ENCODE measurements at places on chromosomes 11 and 22. TPM values are rescaled to one million over a fixed set of nuclear protein-coding genes. Genes with fewer than 3 reads are reported as not detected.

The P2RY6 gene
- 0.72 TPM for total RNA-seq

The ZNF74 gene
- total RNA-seq: 12.4 TPM

The KREMEN1 gene
- 6.5 TPM for total RNA-seq

The MS4A6E gene
- total RNA-seq: not detected

The DEUP1 gene
- under 0.01 TPM for total RNA-seq

The GGT1 gene
- total RNA-seq: 0.36 TPM

The IGSF22 gene
- total RNA-seq: not detected

DNA sequence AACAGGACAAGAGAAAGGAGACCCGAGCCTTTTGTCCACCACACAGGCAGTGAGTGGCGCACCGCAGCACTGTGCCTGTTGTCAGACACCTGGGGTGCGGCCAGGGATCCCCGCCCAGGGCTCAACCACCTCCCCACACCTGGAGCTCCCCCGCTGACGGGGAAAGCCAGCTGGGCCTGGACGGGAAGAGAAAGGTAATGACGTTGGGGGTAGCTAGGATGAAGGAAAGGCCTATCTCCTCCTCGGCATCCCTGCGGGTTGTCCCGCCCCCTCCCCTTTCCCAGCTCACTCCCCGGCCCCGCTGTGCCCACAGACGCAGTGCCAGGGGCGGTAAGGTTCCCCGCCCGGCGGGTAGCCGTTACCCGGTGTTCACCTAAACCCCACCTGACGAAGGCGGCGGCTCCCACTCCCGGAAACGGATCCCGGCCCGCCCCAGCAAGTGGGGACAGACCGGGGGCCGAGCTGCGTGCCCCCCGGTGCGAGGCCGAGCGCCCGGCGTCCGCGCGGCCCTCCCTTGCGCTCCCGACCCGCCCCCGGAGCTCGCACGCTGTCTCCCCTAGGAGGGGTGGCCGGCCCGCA is 495 bp downstream of the HYOU1 start:
- peaks cover 39% of the 10 kb centered on the region for H3K36me3 ChIP-seq
- H3K27ac ChIP-seq: peak overlapping the region; percentile 77
- DNase-seq: peak; percentile 85
- H3K4me3 ChIP-seq: peak overlapping the region; percentile 94
- H3K4me1 ChIP-seq: peaks cover 18% of the 10 kb centered on the region

GRCh38 chr11:114084414-114084813 is 24.9 kb downstream of the ZBTB16 start:
- H3K4me1 ChIP-seq: peaks cover 11% of the 10 kb centered on the region
- no peak overlapping the region for H3K27ac ChIP-seq
- DNase-seq: no peak
- peaks cover 4% of the 10 kb centered on the region for H3K27me3 ChIP-seq
- H3K4me3 ChIP-seq: no peak overlapping the region

DNA sequence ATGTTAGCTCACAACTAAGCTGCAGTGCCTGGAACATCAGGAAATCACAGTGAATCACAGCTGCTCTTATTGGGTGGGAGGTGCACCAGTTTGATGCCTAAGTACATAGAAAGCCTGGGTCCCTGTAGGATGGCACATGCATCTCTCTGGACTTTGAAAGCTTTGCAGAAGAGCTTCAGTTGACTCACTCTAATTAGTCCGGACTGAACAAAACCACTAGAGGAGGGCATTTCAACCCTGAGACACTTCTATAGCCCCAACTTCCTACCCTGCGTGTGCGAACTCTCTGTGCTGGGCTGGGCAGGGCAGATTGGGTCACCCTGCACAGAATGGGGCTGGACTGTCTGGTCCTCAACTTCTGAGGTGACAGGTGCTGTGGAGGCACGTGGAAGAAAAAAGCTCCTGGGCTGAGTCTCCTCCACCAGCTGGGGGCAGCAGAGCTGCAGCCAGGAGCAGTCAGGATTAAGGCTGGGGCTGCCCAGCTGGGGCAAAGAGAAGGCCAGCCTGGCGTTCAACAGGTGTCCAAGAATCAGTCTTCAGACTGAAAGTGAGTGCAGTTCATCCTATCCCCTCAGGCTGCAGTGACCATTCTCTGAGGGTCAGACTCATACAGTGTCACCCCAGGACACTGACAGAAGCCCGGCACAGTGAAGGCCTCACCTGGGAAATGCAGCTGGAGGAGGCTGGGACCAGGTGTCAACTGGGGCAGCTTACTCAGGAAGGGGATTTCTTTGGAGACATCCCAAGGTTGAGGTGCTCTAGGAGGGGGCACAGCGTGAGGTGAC is 22.1 kb downstream of the GGTLC2 start:
- H3K27me3 ChIP-seq: peaks cover 13% of the 10 kb centered on the region
- no peaks in the 10 kb centered on the region for H3K36me3 ChIP-seq
- no peaks in the 10 kb centered on the region for H3K4me1 ChIP-seq
- no peak for DNase-seq
- H3K27ac ChIP-seq: no peak overlapping the region

GRCh38 chr11:75823946-75824345 is 8.9 kb downstream of the UVRAG start:
- H3K27me3 ChIP-seq: no peaks in the 10 kb centered on the region
- peaks cover 16% of the 10 kb centered on the region for H3K4me1 ChIP-seq
- no peak for DNase-seq
- H3K4me3 ChIP-seq: no peak overlapping the region

DNA sequence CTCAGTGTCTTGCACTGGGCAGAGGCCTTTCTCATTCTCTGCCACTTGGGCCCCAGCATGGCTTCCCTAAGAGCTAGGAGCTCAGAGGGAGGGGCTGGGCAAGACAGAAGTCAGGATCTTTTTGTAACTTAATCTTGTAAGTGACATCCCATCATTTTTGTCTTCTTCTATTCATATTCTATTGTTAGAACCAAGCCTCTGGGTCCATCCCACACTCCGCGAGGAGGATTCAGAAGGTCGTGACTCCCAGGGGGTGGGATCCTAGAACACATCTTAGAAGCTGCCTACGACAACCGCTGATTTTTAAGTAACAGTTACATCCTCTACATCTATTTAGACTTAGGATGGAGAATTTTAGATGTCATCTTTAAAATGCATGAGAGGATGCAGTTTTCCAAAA is 1.5 kb upstream of the IL17RA start:
- no peaks in the 10 kb centered on the region for H3K36me3 ChIP-seq
- H3K27me3 ChIP-seq: no peaks in the 10 kb centered on the region
- no peak for DNase-seq
- no peak overlapping the region for H3K27ac ChIP-seq
- peaks cover 7% of the 10 kb centered on the region for H3K4me1 ChIP-seq
- no peak overlapping the region for H3K4me3 ChIP-seq

- H3K36me3 ChIP-seq: no peaks in the 10 kb centered on the region
- peak overlapping the region; percentile 70 for H3K4me3 ChIP-seq
- no peak overlapping the region for H3K27ac ChIP-seq
Observed at GRCh38 chr22:29073618-29074275, 912 bp downstream of the KREMEN1 start.

DNA sequence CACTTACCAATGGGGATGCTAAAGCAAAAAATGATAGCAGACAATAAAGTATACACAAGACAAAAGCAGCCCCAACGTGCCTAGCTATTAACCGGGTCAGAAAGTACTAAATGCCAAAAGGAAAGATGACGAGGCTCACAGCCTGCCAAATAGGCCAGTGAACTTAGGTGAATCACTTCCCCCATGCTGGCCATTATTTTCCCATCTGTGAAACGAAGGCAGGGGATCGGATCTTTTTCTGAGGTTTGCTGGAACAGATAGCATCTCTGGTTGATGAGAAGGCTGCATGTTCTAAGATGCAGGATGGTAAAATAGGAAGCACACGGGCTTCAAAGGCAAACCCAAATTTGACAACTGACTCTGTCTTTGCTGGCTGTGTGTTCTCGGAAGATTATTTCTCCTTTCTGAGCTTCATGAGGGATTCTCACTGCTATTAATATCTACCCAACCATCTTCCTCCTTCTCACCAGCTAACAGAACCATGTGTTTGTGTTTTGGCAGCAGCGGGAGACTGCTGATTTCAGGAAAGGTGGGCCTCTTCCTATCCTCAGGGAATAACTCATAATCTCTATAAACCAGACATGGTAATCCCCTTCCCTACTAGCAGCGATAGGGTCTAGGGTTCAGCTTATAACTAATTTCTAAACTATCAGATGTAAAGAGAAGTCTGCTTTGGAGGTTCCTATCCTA is 390.7 kb downstream of the LARGE1 start:
- no peak overlapping the region for H3K4me3 ChIP-seq
- H3K36me3 ChIP-seq: no peaks in the 10 kb centered on the region
- DNase-seq: no peak
- H3K27me3 ChIP-seq: no peaks in the 10 kb centered on the region
- no peak overlapping the region for H3K27ac ChIP-seq

DNA sequence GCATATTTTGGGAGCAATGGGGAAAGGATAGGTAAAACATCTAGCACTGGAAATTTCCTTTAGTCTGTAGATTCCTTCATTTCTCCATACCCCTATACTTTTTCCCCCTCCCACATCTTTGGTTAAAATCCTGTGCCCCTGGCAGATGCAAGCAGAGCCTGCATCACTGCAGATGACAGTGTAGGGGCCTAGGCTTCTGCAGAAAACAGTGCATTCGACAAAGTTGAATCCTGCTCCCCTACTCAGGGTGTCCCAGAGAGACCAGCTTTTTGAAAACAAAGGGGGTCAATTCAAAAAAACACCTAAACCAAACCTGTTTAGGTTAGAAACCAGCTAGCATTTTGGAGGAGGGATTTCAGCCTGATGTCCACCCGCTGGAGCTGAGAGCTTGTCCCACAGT is 43.8 kb upstream of the BLID start:
- no peaks in the 10 kb centered on the region for H3K27me3 ChIP-seq
- no peak for DNase-seq
- peak overlapping the region; percentile 95 for H3K27ac ChIP-seq
- H3K4me3 ChIP-seq: peak overlapping the region; percentile 36
- peaks cover 91% of the 10 kb centered on the region for H3K4me1 ChIP-seq

DNA sequence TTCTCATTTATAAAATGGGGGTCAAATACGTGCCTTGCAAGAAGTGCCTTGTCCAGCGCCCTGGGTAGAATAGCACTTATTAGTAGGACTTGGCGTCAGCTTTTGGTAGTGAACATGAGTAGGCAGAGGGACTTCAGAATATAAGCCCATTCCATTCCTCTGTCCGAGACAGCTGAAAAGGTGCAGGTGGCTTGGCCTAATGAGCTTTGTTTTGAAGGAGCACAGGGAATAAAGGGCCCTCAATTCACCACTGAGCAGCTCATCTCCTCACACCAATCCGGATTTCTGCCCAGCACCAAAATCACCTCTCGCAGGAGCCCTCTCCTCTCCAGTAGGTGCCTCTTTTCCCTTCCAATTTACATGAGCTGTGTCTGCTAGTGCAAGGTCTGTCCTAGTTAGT is 91.2 kb downstream of the DSCAML1 start:
- no peak overlapping the region for H3K4me3 ChIP-seq
- H3K27ac ChIP-seq: no peak overlapping the region
- no peaks in the 10 kb centered on the region for H3K36me3 ChIP-seq
- H3K4me1 ChIP-seq: no peaks in the 10 kb centered on the region
- DNase-seq: no peak

GRCh38 chr11:68463714-68464113 is 3.2 kb downstream of the PPP6R3 start:
- peak overlapping the region; percentile 28 for H3K27ac ChIP-seq
- no peaks in the 10 kb centered on the region for H3K27me3 ChIP-seq
- no peak overlapping the region for H3K4me3 ChIP-seq
- H3K4me1 ChIP-seq: peaks cover 21% of the 10 kb centered on the region
- DNase-seq: peak; percentile 45

GRCh38 chr11:85042361-85042760 is 584.8 kb downstream of the DLG2 start:
- no peak overlapping the region for H3K4me3 ChIP-seq
- H3K36me3 ChIP-seq: no peaks in the 10 kb centered on the region
- H3K27me3 ChIP-seq: no peaks in the 10 kb centered on the region
- DNase-seq: no peak
- H3K4me1 ChIP-seq: no peaks in the 10 kb centered on the region

DNA sequence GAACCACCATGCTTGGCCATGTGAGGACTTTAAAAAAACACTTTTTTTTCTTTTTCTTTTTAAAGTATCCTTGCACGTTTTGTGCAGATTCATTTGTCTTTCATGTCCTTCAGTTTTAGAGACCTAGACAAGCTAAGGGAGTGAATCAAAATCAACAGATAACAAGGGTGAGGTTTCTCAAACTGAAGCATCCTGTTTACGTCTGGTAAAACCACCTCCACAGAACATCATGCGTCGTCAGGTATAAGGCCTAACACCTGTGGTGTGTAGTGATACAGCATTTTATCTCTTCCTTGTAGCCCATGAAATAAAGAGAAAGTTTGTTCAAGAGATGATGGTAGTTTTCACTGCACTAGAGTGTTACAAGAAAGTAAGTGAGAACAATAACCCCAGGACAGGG is 26.3 kb upstream of the CSF2RB start:
- no peak for DNase-seq
- peaks cover 8% of the 10 kb centered on the region for H3K27me3 ChIP-seq
- peaks cover 6% of the 10 kb centered on the region for H3K4me1 ChIP-seq
- no peak overlapping the region for H3K27ac ChIP-seq
- no peaks in the 10 kb centered on the region for H3K36me3 ChIP-seq

DNA sequence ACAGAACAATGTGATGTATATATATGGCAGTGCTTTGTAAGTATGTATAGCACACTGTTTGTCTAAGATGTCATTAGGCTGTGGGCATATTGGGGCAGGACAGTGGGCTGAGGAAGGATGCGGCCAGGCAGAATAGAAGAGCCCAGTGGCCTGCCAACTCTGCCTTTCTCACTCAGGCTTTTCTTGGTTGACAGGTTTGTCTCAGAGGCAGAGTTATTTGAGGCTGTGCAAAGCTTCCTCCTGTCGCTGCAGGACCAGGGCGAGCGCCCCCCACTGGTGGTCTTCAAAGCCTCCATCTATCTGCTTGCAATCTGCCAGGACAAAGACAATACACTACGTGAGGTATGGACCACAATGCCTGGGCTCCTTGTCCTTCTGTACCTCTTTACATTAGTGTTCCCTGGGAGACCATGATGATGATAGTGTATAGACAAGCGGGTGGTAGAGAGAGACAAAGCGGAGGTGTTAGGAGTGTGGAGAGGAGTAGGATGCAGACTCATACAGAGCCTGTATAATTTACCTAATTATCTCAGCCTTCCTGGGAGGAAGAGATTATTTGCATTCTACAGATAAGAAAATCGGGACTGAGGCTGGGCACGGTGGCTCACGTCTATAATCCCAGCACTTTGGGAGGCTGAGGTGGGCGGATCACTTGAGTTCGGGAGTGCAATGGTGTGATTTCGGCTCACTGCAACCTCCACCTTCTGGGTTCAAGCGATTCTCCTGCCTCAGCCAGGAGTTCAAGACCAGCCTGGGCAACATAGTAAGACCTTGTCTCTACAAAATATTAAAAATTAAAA is 37.3 kb upstream of the CCDC134 start:
- no peak overlapping the region for H3K4me3 ChIP-seq
- no peaks in the 10 kb centered on the region for H3K4me1 ChIP-seq
- no peaks in the 10 kb centered on the region for H3K36me3 ChIP-seq
- no peak overlapping the region for H3K27ac ChIP-seq
- no peak for DNase-seq
- H3K27me3 ChIP-seq: no peaks in the 10 kb centered on the region

Data from osteoblast (primary cell).